Thyroid gland (tissue), 4 donors: ENCODE measurements at places on chromosomes 13 and 19. TPM values are rescaled to one million over a fixed set of nuclear protein-coding genes. Genes with fewer than 3 reads are reported as not detected.

The PTGER1 gene
- total RNA-seq = not detected

GRCh38 chr13:72163678-72164077 is 296.7 kb upstream of the DACH1 start:
- H3K4me3 ChIP-seq = no peak overlapping the region
- no peak overlapping the region for H3K27ac ChIP-seq
- no peaks in the 10 kb centered on the region for H3K27me3 ChIP-seq
- H3K36me3 ChIP-seq = no peaks in the 10 kb centered on the region
- DNase-seq = no peak
- H3K4me1 ChIP-seq = no peaks in the 10 kb centered on the region

- H3K4me3 ChIP-seq = no peak overlapping the region
- peaks cover 31% of the 10 kb centered on the region for H3K4me1 ChIP-seq
- no peak for DNase-seq
- no peaks in the 10 kb centered on the region for H3K27me3 ChIP-seq
- no peaks in the 10 kb centered on the region for H3K36me3 ChIP-seq
- H3K27ac ChIP-seq = no peak overlapping the region
These were observed 342.4 kb downstream of the KCNRG start for GRCh38 chr13:50357586-50358118.

GRCh38 chr19:34733266-34733745 is 737 bp upstream of the ZNF181 start:
- no peaks in the 10 kb centered on the region for H3K36me3 ChIP-seq
- H3K4me1 ChIP-seq = peaks cover 19% of the 10 kb centered on the region
- H3K4me3 ChIP-seq = peak overlapping the region; percentile 75
- DNase-seq = peak; percentile 53

- DNase-seq = no peak
- no peaks in the 10 kb centered on the region for H3K36me3 ChIP-seq
- H3K4me1 ChIP-seq = no peaks in the 10 kb centered on the region
- H3K27ac ChIP-seq = no peak overlapping the region
- H3K27me3 ChIP-seq = no peaks in the 10 kb centered on the region
These were observed 30.8 kb upstream of the RFC3 start for GRCh38 chr13:33787051-33787591.

DNA sequence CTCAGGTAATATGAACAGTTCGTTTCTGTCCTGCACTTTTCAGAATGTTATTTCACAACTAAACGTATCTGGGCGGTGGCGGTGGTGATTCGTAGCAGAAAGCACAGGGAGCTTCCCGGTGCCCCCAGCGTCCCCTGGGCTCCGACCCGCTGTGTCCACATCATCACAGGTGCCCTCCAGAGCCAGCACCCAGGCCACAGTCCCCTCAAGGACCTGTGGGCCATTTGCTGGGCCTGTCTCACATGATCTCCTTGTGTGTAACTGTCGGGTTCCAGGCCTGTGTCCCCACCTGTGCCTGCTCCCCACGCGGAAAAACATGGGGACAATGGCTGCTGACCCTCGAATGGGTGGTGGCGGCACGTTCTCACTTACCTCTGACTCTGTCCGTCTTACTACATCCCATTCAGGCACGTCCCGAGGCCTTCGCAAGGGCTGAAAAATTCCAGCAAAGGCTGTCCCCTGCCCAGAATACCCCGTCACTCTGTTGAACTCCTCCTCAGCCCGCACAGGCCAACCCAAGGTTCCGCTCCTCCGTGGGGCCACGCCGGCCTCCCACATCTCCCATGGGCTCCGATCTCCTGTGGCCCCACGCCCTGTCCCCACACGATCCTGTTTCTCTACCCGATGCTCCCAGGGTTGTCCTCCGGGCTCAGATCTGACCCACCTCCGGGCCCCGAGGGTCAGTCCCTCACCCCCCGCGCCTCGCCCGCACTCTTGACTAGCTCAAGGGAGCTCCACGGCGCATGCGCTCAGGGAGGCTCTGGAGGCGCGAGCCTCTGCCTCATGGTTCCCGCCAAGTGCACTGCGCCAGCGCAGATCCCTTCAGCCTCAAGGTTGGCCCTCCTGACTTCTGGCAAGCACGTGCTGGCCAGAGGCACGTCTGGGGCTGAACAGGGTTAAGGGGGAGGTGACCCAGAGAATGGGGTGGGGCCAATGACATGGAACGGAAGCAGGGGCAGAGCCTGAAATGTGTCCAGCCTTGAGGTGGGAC is 21.2 kb downstream of the DEDD2 start:
- DNase-seq = no peak
- H3K4me1 ChIP-seq = no peaks in the 10 kb centered on the region
- H3K27me3 ChIP-seq = no peaks in the 10 kb centered on the region
- peaks cover 23% of the 10 kb centered on the region for H3K36me3 ChIP-seq
- H3K27ac ChIP-seq = no peak overlapping the region

The CCDC70 gene
- total RNA-seq = not detected

The ZNF560 gene
- total RNA-seq = not detected

The PTPRS gene
- total RNA-seq = 341 TPM

The LILRA5 gene
- total RNA-seq = not detected

The WDR87 gene
- total RNA-seq = not detected

DNA sequence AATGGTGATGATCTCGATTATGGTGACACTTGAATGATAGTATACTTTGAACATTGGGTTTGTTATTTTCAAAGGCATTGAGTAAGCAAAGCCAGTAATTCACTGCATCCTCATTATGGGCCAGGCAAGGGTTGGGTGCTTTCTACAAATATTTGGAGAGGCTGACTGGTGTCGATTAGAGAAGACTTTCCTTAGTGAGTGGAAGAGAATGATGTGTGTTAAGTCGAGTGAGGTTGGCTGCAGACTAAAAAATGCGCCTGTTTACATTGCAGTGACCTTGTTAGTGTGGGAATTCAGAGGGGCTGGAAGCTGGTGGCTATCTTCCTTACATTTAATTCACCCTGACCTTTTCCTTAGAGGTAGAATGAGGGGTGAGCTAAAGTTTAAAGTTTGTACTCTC is 22.4 kb upstream of the RNF113B start:
- H3K36me3 ChIP-seq = no peaks in the 10 kb centered on the region
- H3K27ac ChIP-seq = peak overlapping the region; percentile 57
- H3K27me3 ChIP-seq = no peaks in the 10 kb centered on the region
- no peak for DNase-seq

DNA sequence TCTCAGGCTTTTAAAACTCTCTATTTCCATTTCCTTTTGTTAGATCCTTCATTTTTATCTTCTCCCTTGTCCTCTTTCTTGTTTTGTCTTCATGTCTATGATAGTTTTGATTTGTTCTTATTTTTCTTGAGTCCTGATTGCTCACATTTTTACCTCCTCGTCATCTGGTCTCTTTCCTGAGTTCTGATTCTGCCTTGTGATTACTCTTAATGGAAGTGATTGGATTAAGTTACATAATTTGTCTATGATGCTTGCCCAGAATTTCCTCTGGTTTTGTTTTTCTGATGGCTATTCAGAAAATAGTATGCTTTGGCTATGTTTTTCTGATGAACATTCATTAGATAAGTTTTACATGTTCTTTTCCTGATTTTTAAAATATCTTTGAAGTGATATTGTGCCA is 102.6 kb downstream of the DNAJC3 start:
- DNase-seq = no peak
- no peak overlapping the region for H3K27ac ChIP-seq
- no peaks in the 10 kb centered on the region for H3K36me3 ChIP-seq
- H3K4me3 ChIP-seq = no peak overlapping the region

The GJB6 gene
- total RNA-seq = 2.0 TPM

The LRRC63 gene
- total RNA-seq = not detected

DNA sequence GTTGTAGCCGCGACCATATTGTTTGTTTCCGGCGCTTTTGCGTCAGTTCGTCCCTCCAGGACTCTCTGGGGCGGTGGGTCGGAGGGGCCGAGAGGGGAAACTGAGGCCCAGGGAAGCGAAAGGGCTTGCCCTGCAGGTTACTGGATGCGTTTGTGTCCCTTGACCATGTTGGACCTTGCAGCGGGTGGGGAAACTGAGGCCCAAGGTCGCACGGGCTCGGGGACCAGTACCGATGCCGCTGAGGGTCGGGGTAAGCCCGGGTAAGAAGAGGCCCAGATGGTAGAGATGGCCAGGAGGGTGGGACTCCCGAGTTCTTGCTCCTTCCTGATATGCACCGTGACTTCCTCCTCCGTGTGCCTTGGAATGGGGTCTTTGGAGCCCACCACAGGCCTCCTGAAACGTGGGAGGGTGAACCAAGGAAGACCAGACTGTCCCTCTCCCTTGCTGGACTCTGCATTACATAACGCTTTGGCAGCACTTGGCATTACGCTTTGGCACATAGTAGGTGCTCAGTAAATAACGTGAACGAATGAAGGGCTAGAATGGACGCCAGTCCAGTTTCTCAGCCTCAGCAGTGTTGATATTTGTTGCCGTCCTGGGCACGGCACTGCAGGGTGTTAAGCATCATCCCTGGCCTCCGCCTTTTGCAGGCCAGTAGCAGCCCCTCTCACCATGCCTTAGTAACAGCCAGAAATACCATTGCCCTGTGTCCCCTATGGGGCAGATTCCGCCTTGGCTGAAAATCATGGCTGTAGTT is 743 bp downstream of the CHAF1A start:
- H3K36me3 ChIP-seq = no peaks in the 10 kb centered on the region
- peaks cover 13% of the 10 kb centered on the region for H3K4me1 ChIP-seq
- H3K4me3 ChIP-seq = peak overlapping the region; percentile 74
- H3K27ac ChIP-seq = no peak overlapping the region

The ICAM1 gene
- 8.1 TPM for total RNA-seq

DNA sequence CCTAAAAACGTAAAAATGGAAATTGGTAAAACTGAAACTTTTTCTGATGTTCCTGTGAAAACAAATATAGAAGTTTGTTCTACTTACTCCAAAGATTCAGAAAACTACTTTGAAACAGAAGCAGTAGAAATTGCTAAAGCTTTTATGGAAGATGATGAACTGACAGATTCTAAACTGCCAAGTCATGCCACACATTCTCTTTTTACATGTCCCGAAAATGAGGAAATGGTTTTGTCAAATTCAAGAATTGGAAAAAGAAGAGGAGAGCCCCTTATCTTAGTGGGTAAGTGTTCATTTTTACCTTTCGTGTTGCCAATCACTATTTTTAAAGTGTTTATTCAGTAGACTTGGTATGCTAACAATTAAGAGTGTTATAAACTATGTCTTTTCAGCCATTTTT is 25.6 kb downstream of the BRCA2 start:
- no peak overlapping the region for H3K4me3 ChIP-seq
- no peaks in the 10 kb centered on the region for H3K36me3 ChIP-seq
- no peak for DNase-seq
- no peak overlapping the region for H3K27ac ChIP-seq

DNA sequence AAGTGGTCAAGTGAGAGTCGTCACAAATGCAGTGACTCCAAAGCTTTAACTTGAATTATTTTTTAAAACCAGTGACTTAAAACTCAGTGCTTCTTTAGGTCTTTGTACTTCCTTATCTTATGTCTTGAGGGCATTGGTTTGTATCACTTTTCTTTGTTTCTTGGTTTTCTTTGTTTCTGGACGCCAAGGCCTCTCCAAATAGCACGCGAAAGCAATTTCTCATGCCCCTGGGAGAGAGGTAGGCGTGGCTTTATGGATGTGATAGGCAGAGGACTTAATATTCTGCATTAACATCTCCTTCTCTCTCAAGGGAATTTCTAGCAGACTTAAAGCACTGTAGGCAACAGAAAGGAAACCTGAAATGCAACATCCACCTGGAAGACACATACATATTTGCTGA is 20.6 kb downstream of the UBE2L5 start:
- H3K4me3 ChIP-seq = no peak overlapping the region
- H3K27ac ChIP-seq = no peak overlapping the region
- H3K27me3 ChIP-seq = no peaks in the 10 kb centered on the region
- H3K4me1 ChIP-seq = peaks cover 13% of the 10 kb centered on the region
- no peaks in the 10 kb centered on the region for H3K36me3 ChIP-seq

DNA sequence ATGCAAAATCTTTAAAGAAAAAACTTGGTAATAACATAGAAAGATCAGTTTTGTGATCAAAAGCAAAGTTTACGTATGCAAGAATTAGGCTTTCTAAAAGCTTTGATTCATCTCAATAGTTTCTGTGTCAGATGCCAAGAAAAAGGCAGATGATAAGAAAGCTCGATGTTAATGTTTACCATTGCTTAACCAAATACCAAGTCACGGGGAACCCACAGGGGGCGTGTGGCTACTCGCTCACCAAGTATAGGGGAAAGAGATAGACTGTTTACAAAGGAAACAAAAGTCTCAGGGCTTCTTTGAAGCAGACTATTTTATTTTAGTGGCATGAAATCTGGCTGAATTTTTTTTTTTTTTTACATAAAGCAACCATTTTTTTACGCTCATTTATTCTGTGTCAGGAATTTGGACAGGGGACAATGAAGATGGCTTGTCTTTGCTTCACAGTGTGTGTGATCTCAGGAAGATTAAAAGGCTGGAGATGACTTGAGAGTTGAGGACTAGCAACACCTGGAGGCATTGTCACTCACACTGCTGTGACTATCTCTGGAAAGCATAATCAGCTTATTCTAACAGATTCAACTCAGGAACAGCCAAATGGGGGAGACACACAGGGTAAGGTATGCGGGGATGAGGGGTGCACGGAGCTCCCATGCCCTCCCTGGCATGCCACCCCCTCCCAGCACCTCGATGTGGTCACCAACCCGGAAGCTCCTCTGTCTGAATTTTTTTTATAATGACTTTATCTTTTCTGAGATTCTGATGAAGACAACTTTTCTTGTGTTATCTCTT is 24.9 kb downstream of the RCBTB1 start:
- no peaks in the 10 kb centered on the region for H3K27me3 ChIP-seq
- peaks cover 29% of the 10 kb centered on the region for H3K36me3 ChIP-seq
- H3K4me3 ChIP-seq = no peak overlapping the region
